ENCODE measurements at places on chromosomes 3 and 15. TPM values are rescaled to one million over a fixed set of nuclear protein-coding genes. Genes with fewer than 3 reads are reported as not detected.

DNA sequence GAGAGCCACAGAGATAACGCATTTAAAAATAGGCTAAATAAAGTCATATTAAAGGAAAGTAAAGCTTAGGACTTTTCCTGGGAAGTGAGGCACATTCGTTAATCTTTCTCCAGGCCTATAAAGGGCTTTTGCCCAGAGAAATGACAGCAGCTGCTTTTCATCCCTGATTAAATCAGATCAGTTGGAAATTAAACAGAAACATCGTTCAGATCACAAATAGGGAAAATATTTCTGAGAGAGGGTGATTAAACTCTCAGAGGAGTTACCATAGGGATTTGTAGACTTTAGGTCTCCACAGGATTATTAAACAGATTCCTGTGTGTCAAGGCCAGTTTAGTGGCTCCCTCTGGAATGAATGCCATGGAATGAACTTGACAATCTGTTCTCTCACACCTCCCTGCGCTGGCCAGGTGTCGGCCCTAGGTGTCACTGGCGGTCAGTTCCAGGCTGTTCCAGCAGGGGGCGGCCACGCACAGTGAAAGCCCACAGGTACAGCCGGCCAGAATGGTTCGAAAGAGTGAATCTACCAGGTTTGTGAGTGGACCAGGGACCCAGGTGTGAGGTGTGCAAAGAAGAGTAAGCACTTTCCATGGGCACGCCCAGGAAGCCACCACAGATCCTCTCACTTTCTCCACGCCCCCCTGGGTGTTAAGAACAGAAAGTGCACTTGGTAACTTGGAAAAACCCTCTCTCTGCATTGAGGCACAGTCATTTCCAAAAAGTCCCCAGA is 253.0 kb upstream of the RASGRP1 start:
- DNase-seq: peak; percentile 57

GRCh38 chr15:78032671-78033070 is 44.8 kb downstream of the TBC1D2B start:
- no peak for DNase-seq

DNA sequence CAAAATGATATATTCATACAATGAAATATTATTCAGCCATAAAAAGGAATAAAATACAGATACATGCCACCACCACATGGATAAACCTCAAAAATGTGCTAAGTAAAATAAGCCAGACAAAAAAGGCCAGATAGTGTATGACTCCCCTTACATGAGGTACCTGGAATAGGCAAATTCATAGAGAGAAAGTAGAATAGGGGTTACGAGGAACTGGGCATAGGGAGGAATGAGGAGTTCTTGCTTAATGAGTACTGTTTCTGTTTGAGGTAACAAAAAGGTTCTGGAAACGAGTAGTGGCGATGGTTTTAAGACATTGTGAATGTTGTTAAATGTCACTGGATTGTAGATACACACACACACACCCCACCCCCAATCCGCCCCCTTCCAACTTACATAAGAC is 8.2 kb downstream of the RAF1 start:
- no peak for DNase-seq

DNA sequence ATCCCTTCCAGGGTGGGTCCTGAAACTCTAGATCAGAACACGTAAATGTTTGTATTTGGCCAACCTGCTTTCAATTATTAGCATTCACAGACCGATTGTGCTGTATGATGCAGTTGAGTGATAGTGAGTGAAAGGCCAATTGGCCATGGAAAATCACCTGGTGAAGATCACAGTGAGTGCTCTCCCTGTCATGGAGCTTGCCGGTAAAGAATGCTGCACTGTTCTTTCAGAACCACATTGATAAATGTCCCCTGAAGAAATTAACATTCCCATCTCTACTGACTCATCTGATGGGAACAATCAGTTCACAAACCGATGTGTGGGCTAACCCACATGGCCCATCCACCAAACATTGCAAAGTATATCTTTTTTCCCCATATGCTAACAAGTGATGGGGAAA is 324.8 kb upstream of the TBL1XR1 start:
- no peak for DNase-seq

- DNase-seq: no peak
Measured at GRCh38 chr3:62888778-62889177, 13.6 kb upstream of the CADPS start.

- no peak for DNase-seq
Measured at GRCh38 chr3:74839566-74839965, 225.1 kb upstream of the CNTN3 start.

DNA sequence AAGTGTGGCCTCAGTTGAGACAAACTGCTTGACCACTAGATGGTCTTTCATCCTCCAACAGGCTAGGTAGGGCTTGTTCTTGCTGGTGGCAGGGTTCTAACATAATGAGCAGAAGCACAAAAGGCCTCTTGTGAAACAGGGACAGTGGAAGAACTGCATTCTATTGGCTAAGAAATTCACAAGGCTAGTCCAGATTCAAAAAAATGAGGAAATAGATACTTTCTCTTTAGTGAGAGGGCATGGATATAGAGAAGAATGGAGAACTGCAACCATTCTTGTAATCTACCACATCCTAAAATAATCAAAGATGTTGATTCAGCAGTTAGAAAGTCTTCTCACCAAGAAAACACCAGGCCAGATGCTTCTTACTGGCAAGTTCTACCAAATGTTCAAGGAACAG is 143.7 kb upstream of the LRIG1 start:
- no peak for DNase-seq

TOMM70 gene
- 42.3 TPM for total RNA-seq

RYR3 gene
- total RNA-seq: not detected

CYP1A2 gene
- not detected for total RNA-seq

ZPLD1 gene
- total RNA-seq: not detected
